Activated CD4-positive, alpha-beta T cell treated with anti-CD3 and anti-CD28 coated beads for 36 hours (primary cell): ENCODE measurements at places on chromosomes 3 and 15. TPM values are rescaled to one million over a fixed set of nuclear protein-coding genes. Genes with fewer than 3 reads are reported as not detected.

DNA sequence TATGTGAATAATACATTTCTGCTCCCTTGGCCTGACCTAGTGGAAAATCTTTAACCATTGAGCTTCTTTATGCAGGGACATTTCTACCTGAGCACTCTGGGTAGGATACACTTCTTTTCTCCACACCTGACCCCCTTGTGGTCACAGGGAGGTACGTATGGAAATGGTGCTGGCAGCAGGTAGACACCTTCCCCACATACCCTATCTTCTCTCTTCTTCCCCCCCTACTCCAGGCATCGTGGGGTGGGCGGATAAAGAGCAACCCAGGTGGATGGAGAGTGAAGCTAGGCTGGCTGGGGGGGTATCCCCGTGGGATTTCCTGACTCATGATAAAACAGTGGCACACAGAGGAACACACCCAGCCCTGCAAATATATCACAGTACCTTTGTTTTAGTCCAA, 312.1 kb downstream of the ARRDC4 start:
- no peak overlapping the region for H3K27ac ChIP-seq
- DNase-seq: no peak
- H3K4me3 ChIP-seq: no peak overlapping the region
- H3K4me1 ChIP-seq: no peaks in the 10 kb centered on the region

The PLIN1 gene
- total RNA-seq: 0.41 TPM

DNA sequence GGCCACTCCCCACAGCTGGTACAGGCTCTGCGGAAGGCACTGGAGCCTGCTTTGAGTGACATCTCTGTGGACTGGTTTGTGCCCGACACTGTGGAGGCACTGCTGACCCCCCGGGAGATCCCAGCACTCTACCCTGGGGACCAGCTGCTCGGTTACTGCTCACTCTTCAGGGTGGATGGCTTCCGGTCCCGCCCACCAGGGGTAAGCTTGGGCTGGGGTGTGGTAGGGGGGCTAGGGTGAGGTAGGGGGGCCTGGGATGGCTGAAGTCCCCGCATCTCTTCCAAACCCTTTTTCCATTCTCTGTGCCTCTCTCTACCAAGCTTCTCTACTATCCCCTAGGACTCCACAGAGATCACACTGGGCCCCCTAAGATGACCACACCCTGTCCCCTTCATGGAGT, 7.8 kb downstream of the VWA5B2 start:
- H3K4me1 ChIP-seq: no peaks in the 10 kb centered on the region
- no peak overlapping the region for H3K27ac ChIP-seq
- no peaks in the 10 kb centered on the region for H3K36me3 ChIP-seq
- no peak for DNase-seq

The UBAP1L gene
- 3.2 TPM for total RNA-seq

The ALDH1L1 gene
- total RNA-seq: 0.05 TPM

GRCh38 chr3:27138562-27138961, 230.6 kb downstream of the NEK10 start:
- H3K36me3 ChIP-seq: no peaks in the 10 kb centered on the region
- DNase-seq: no peak
